ENCODE measurements at places on chromosomes 11 and 22.

GRCh38 chr22:42621505-42622002, 6.9 kb upstream of the POLDIP3 start:
- peak; percentile 87 for DNase-seq

GRCh38 chr22:37808294-37808657, 542 bp downstream of the GCAT start:
- DNase-seq: no peak

DNA sequence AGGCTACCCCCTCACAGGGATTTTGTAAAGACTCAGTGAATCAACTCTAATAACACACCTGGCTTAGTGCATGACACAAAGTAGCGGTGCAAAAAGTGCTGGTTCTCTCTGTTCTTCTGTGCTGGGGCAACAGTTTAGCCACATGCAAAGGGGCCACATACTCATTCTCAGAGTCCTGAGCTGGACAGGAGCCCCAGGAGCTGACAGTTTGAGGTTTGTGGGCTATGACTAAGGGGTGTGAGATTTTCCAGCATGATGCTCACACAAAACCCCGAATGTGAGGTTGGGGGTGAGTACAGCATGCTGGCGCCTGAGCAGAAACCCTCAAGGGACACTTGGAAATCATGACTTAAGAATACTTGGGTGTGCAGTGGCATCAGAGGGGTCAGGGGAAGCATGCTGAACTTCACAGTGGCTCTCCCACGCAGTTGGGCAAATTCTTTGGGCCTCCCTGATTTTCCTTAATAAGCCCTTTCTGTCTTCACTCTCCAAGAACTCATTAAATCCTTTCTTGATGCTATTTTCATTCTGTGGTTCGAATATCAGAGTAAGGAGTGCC, 31.0 kb downstream of the TMPRSS5 start:
- peak; percentile 72 for DNase-seq

GRCh38 chr22:47201996-47202818, 439.8 kb downstream of the TBC1D22A start:
- DNase-seq: no peak

DNA sequence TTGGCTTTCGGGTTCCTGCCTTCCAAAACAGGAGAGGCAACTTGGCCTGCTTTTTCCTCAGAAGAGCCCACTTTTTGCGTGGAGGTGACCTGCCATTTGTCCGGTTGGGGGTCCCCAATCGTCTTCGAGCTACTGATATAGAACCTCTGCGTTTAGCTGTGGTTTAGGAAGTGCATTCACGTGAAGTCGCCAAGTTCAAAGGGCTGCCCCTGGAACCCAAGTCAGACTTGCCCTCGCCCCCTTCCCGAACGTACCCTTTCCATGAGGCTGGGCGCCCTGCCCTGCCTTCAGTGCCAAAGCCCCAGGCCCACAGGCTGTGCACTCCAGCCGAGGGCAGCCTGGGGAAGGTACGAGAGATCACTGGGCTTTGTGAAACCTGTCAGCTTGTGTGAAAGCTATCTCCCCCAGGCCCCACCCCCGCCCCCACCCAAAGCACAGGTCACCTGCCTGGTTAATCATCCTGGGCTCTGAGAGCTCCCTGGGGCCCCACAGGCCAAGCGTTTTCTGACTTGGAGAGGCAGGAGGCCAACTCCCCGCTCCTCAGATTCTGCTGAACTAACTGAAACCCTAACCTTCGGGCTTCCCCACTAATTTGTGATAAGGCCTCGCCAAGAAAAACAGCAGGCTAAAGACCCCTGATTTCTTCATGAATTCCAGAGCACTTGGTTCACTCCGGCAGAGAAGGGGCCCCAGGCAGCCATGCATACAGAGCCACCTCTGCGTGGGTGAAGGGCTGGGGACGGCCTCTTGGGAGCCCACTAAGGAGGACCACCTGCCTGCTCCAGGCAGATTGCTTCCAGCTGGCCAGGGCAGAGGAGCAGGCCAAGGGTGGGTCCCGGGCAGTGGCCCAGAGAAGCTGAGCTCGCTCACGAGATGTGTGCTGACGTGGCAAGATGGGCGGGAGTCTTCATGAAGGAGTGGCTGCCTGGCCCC, 25.8 kb upstream of the KCNQ1OT1 start:
- DNase-seq: no peak

GRCh38 chr11:125267548-125267947, 103.0 kb downstream of the PKNOX2 start:
- no peak for DNase-seq

DNA sequence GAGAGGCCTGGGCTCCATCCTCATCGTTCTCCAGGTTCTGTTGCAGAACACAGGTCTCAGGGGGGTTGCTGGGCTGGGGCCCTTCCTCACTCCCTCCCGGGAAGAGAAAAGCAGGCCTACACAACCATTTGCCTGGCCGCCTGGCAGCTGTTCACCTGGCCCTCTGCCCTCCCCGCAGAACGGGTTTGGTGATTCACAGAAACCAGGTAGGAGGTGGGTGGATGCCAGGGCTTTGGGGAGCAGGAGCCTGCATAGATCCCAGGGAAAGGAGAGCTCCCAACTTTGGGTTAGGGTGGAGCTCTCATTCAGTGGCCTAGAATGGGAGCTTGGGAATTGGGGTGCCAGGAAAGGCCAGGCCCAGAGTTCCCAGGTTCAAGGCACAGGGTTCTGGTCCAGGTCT, 995 bp downstream of the TMEM134 start:
- DNase-seq: no peak
